Activated CD4-positive, alpha-beta memory T cell treated with anti-CD3 and anti-CD28 coated beads for 36 hours (primary cell): ENCODE measurements at places on chromosomes 3 and 15. TPM values are rescaled to one million over a fixed set of nuclear protein-coding genes. Genes with fewer than 3 reads are reported as not detected.

- H3K4me1 ChIP-seq: no peaks in the 10 kb centered on the region
- H3K27ac ChIP-seq: no peak overlapping the region
- no peak for DNase-seq
Measured at GRCh38 chr3:59079962-59080361, 30.1 kb upstream of the CFAP20DC start.

DNA sequence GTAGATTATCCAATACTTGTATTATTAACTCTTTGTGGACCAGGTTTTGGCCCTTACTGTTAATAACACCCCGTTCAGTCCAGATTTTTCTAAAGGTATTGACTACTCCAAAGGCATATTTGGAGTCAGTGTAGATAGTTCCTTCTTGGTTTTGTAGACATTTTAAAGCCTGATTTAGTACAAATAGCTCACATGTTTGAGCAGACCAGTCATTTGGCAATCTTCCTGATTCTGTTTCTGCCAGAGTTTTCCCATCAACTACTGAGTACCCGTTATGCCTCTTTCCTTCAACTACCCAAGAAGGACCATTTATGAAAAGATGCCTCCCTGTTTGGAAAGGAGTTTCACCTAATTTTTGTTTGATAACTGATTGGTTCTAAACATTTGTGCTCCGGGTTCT, 82.0 kb downstream of the CHCHD4 start:
- H3K4me1 ChIP-seq: no peaks in the 10 kb centered on the region
- no peak overlapping the region for H3K27ac ChIP-seq
- H3K4me3 ChIP-seq: no peak overlapping the region
- no peak for DNase-seq
- H3K36me3 ChIP-seq: no peaks in the 10 kb centered on the region

DNA sequence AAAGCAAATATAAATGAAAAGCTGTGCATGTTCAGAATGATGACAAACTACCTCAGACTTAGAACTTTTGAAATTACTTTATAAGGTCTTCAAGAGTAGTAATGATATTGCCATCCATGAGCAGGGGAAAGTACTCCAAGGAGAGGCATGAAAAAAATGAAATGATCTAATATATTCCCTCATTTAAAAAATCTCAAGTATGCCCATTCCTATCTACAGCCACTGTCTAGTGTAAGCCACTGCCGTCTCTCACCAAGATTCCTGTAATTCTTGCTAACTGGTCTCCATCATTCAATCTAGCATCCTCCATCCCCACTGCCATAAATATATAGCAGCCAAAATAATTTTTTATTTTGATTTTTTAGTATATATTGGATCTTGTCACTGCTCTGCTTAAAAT, 258.8 kb downstream of the PLOD2 start:
- no peak overlapping the region for H3K27ac ChIP-seq
- no peaks in the 10 kb centered on the region for H3K36me3 ChIP-seq
- DNase-seq: no peak
- H3K27me3 ChIP-seq: no peaks in the 10 kb centered on the region
- H3K4me3 ChIP-seq: no peak overlapping the region

GRCh38 chr15:42800731-42801474, 64.0 kb upstream of the CDAN1 start:
- H3K36me3 ChIP-seq: peaks cover 9% of the 10 kb centered on the region
- no peak overlapping the region for H3K4me3 ChIP-seq
- no peaks in the 10 kb centered on the region for H3K27me3 ChIP-seq
- peak; percentile 12 for DNase-seq
- H3K27ac ChIP-seq: no peak overlapping the region

GRCh38 chr3:140007911-140008869, 73.2 kb downstream of the CLSTN2 start:
- no peak for DNase-seq
- H3K27me3 ChIP-seq: peaks cover 1% of the 10 kb centered on the region
- no peaks in the 10 kb centered on the region for H3K4me1 ChIP-seq
- no peak overlapping the region for H3K27ac ChIP-seq
- H3K4me3 ChIP-seq: no peak overlapping the region

DNA sequence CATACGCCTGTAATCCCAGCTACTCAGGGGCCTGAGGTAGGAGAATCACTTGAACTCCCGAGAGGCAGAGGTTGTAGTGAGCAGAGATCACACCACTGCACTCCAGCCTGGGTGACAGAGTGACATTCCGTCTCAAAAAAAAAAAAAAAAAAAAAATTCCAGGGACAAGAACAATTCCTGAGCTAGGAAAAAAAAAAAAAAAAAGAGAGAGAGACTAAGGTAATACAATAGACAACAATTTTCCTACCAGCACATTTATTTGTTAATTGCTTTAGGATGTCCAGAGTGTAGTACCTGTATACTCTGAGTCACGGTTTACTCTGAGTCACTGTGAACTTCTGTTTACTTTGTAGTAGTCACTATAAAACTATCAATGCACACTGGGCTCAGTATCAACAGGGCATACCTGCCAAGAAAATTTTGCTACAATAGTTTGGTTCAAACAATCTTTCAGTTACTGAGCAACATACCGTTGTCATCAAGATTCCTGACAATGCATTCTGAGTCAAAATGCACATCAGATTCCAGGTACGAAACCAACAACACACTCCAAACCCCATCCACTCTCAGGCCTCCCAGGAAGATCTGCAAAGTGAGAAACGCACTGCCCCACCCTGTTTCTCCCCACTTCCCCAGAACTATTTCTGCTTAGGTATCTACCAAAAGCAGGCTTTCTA, 28.3 kb downstream of the IGF2BP2 start:
- H3K4me3 ChIP-seq: no peak overlapping the region
- no peaks in the 10 kb centered on the region for H3K36me3 ChIP-seq
- peaks cover 3% of the 10 kb centered on the region for H3K4me1 ChIP-seq
- H3K27ac ChIP-seq: no peak overlapping the region
- peaks cover 16% of the 10 kb centered on the region for H3K27me3 ChIP-seq
- DNase-seq: no peak

The ZIC1 gene
- not detected for total RNA-seq

- H3K27ac ChIP-seq: no peak overlapping the region
- H3K36me3 ChIP-seq: no peaks in the 10 kb centered on the region
- no peak for DNase-seq
- H3K4me3 ChIP-seq: no peak overlapping the region
- peaks cover 4% of the 10 kb centered on the region for H3K27me3 ChIP-seq
- H3K4me1 ChIP-seq: no peaks in the 10 kb centered on the region
Measured at GRCh38 chr3:14290631-14291385, 111.6 kb upstream of the SLC6A6 start.

- H3K27me3 ChIP-seq: no peaks in the 10 kb centered on the region
- DNase-seq: no peak
- peaks cover 8% of the 10 kb centered on the region for H3K36me3 ChIP-seq
Measured at GRCh38 chr3:45683417-45684326, 5.5 kb upstream of the SACM1L start.

DNA sequence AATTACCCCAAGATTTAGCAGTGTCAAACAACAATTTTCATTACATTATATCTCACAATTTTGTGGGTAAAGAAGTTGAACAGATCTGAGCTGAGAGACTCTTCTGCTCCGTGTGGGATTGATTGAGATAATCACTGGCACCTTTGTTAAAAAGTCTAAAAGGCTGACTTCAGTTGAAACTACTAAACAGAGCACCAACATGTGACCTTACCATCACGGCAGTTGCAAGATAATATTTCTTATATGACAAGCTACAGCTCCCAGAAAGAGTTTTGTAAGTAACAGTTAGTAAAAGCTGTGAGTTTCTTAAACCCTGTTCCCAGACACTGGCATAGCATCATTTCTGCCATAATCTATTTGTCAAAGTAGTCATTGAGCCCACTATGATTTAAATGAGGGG, 25.0 kb downstream of the CGGBP1 start:
- H3K27ac ChIP-seq: no peak overlapping the region
- H3K4me1 ChIP-seq: peaks cover 23% of the 10 kb centered on the region
- H3K27me3 ChIP-seq: no peaks in the 10 kb centered on the region

DNA sequence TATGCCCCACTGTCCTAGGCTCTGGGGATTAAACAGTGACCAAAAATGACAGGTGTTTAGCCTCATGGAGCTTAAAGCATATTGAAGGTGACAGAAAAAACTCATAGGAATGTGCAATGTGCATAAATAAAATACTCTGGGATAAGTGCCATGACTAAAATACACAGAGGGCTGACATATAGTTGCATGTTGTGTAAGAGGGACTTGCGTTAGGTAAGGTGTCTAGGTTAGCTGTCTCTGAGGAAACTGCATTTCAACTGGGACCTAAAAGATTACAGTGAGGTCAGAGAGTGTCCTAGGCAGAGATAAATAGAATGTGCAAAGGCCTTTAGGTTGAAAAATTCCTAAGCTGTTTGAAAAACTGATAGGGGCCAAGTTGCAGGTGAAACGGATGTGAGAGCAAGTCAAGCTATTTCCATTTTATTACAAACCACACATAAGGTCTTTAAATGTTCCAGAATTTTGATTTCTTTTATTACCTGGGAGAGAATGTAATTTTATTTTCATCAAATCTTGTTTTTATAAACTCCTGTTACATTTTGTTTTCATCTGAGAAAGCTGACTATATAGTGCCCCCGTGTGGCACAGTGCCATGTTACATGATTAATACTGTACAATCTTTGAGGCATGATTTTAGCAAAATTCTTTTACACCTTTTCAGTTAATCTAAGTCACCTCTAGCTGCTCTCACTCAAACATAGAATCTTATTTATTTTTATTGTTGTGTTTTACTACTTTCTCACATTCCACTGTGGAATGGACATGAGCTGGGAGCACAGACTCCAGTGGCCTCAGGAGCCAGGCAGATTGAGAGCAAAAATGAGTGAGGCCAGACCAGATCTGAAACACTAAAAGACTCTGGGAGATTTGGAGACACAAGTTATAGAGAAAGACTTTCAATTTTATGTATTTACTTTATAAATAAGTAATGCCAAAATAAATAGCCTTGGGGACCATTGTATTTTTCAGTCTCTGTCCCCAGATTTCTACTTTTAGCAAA, 259.6 kb upstream of the ZNF717 start:
- H3K36me3 ChIP-seq: no peaks in the 10 kb centered on the region
- no peaks in the 10 kb centered on the region for H3K4me1 ChIP-seq
- H3K27ac ChIP-seq: no peak overlapping the region
- H3K4me3 ChIP-seq: no peak overlapping the region
- peak; percentile 15 for DNase-seq
- no peaks in the 10 kb centered on the region for H3K27me3 ChIP-seq
